H4 (cell line): ENCODE measurements at places on chromosomes 1 and 21.

- DNase-seq = no peak
These were observed 111.9 kb upstream of the TENT5C start for GRCh38 chr1:117493906-117494305.

DNA sequence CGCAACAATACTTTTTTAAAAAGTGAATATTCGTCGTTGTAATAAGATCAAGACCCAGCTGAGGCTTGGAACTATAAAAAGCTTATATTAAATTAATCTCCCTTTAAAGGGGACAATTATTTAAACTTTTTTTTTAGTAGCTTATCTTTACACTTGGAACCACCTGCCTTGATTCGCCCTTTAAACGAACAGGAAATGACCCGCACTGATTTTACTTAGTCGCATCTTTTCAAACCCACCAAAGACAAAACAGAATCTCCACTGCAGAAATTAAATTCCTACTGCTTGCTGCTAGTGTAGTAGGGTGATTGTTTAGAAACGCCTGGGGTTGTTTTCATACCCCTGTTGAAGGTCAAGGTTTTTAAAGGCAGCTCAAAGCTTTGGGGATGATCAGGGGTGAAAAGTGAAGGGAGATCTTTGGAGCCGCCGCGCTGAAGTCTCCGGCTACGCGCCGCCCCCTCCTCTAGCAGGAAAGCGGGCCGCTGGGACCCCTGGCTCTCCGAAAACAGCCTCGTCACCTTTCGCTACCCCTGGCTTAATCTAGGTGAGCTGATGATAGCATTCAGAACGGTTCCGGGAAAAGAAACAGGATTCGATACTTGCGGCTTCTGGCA, 163.4 kb downstream of the RUNX1 start:
- no peak for DNase-seq

DNA sequence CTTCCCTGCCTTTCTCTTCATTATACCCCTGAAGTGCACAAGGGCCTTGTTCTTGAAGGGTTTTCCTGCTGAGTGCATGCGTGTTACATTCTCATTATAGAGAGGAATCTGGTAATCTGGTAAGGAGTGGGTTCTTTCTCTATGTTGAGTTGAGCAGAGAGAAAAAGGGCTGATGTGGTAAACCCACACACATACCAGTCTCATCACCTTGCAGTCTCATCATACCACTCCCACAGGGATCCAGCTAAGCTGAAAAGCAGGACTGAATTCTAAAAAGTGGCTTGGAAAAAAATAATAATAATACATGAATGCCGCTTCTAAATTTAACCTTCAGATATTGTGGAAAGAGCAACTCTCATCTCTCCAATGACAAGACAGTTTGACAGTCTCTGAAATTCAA, 10.5 kb upstream of the HTR1D start:
- no peak for DNase-seq

- DNase-seq = peak; percentile 77
These were observed 28.6 kb downstream of the AKNAD1 start for GRCh38 chr1:108828074-108828961.

- no peak for DNase-seq
These were observed 67.6 kb downstream of the RASAL2 start for GRCh38 chr1:178161516-178161915.

DNA sequence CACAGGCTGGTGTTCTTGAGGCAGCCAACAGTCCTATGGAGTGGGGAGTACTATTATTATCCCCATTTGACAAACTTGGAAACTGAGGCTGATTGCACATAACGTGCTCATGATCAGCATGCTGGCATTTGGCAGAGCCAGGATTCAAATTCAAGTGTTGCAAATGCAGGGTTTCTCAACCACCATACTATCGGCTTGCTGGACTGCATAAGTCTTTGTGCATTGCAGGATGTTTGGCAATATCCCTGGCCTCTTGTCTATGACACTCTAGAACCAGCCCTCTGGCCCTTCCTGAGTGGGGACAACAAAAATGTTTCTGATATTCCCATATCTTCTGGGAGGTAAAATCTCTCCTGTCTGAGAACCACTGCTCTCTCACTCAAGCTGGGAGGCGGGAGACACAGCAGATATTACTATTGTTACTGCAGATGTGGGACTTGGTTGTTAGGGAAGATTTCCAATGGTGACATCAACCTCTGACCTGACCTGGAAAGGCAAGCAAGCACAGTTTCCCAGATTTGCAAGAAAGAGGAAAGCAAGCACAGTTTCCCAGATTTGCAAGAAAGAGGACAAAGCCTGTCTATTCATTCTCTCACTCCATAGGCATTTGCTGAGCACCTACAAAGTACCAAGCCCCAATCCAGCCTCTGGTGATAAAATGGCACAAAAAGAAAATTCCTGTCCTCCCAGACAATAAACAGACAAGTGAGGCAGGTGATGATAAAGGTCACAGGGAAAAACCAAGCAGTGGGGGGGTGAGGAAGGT, 1.0 kb upstream of the AADACL3 start:
- DNase-seq = no peak

DNA sequence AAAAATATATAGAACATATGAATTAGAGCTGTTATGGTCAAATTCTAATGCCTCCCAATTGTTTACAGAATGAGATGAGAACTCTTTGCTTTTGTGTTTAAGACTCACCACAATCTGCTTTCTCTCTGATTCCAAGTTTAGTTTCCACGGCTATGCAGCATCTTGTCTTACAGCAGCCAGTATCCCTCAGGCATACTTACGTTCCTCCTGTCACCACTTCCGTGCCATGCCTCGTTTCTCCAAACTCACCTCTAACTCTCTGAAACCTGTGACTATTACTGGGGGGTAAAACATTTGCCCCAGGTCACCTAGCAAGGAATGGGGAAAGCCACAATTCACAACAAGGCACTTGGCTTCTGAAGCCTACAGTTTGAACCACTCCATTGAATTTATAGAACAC, 192.8 kb upstream of the NRIP1 start:
- DNase-seq = no peak

DNA sequence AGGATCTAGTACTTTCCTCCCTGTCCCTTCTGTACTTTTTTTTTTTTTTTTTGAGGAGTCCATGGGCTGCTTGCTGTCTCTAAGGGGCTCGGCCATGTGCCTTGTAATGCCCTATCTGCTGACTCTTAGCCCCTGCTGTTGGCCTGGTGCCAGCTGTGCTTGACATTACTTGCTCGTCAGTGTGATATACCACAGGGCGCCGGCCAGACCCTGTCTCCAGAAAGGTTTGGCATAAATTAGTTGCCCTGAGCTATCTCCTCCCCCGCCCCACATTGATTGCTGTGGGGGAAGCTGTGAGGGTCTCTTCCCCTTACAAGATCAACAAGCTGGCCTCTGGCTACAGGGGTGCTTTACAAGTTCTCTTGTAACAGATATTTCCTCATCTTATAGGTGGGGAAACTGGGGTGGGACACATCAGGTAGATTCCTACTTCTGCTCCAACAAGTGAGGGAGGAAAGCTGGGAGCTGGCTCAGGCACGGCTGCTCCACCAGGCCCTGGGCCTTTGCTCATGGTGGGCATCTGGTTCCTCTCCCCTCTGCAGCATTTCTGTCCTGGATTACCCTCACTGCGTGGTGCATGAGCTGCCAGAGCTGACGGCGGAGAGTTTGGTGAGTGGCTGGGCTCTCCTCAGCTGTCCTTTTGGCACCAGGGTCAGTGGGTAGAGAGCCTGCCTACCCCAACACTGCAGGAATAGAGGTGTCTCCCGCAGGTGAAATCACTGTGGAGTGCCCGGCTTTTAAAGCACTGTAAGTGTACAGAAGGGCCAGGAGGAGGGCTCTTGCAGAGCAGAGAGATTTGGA, 15.6 kb downstream of the STRIP1 start:
- DNase-seq = no peak

DNA sequence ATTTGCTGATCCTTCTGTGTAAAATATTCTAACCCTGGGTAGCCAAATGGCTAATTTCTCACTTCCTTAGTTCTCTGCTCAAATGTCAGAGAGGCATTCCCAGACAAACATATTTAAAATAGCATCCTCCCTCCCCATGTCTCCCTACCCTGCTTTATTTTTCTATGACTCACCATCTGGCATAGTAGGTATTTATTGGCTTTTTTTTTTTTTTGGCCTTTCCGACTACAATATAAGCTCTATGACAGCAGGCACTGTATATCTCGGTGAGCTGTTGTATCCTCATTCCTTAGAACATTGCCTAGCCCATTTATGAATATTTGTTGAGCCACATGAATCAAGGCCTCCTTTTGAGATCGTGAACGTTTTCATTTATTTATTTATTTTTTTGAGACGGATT, 1.5 kb upstream of the NEK7 start:
- DNase-seq = peak; percentile 58

DNA sequence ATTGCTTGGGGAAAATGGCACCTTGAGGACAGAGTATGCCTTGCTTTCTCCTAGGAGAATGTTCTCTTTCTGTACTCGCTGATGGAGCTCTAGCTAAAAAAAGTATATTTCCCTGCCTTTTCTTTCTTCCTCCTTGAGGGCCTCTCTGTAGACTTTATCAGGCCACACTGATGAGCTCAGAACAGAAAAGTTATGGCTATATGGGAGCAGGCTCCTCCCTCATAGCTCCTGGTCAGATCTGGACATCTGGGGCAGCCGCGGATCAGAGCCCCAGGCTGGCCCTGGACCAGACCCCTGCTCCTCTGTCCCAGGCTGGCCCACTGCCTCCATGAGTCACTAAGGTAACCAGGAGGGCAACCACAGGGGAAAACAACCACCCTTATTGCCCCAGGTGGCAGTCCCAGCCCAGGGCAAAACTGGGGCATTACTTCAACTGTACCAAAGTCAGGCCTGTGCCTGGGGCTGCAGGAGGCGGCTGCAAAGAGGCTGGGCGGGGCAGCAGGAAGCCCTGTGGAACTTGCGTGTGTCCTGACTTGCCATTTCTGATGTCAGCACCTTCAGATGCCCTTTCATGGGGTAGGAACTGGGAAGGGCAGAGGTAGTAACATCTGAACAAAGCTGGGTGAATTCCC, 26.3 kb upstream of the ZNF648 start:
- DNase-seq = no peak

DNA sequence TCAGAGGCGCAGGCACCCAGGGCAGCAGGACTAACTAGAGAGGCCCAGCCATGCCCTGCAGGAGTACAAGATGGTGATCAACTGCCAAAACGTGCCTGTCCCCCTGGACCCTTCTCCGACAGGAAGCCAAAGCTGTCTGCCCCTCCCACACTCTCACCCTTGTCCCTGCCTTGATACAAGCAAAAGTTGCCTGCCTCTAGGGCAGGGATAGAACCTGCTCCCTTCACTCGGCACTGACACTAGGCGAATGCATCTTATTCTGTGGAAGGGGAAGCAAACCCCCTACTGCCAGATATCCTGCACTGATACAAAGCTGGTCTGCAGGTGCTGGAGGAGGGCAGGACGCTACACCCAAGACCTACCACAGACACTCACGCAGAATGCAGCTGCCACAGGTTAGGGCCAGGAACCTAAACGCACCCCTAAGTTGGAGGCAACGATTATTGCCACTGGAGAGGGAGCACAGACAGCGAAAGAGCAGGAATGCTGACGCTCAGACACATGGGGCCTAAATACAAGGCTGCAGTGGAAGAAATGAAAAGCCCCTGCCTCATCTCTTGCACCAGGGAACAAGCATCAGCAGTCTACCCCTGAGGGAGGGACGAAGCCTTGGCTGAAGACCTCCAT, 3.7 kb downstream of the TARBP1 start:
- DNase-seq = no peak

GRCh38 chr1:27601321-27601770, 2.6 kb downstream of the AHDC1 start:
- DNase-seq = no peak

DNA sequence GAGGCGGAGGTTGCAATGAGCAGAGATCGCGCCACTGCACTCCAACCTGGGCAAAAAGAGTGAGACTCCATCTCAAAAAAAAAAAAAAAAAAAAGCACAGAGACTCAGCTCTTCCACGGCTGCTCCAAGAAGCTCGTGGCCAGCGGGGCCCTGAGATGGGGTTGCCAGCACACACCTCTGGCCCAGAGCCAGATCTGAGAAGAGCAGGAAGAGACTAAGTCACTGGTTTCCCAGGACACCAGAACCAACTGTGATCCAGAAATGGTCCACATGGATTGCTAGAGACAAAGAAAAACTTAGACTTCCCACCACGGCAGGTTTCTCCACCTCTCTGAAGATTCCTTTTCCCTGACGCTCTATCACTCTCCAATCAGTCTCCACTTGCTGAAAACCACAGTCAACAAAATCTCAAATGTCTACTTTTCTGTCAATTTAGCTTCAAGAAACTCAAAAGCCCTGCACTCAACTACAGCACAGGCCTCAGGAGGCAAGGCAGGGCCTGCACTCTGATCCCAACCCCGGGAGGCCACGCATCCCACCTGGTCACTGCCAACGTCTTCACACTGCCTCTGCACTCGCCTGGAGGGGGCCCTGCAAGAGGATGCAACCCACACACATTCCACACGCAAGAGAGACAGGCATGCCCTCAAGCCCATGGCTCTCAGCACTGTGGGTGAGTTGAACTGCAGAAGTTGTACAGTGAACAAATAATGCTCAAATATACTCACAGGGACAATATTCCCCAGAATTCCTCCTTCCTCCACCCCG, 79.0 kb downstream of the NPHP4 start:
- no peak for DNase-seq

DNA sequence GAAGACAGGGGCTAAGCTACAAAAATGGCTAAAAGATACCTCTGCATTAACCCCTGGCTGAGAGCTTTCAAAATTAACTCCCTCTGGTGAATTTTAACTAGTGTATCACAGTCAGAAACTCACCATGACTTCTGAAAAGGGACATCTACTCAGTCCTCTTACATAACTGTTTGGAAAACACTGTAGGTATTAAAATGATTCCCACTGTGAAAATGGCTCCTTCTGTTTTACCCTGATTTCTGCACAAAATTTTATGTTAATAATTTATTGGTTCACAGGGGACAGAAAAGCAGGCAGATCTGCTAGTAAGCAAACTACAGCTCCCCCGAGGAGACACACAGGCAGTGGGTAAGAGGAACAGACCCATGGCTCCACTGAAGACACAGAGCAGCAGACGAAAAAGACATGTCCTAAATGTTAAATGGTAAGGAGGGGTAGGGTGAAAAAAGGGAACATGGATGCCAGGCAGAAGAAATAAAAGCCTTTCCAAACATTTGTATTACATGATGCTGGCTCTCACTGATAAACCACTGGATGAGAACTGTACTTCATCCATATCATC, 111.7 kb downstream of the SLC45A1 start:
- no peak for DNase-seq

GRCh38 chr1:187018291-187018690, 189.5 kb downstream of the PLA2G4A start:
- DNase-seq = no peak

DNA sequence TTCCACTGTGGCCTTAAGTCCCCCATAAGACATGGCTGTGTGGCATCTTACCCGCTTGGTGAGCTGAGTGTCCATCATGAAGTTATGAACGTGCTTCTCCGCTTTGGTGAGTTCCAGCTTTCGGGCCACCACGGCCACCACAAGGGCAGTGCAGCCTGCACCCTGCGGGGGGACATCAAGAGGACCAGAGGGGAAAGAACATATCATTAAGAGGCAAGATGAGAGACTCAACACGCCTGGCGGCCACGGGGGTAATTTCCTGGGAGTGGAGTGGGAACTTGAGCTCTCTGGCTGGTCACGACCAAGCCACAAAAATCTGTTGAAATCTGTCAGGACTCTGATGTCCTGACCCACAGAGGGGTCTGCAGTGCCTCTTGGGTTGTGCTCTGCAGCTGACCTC, 117.9 kb upstream of the ADAR start:
- DNase-seq = no peak

GRCh38 chr21:28154121-28154520, 838.6 kb downstream of the LTN1 start:
- DNase-seq = no peak

GRCh38 chr21:34696121-34696520, 27.3 kb downstream of the CLIC6 start:
- DNase-seq = no peak
